ENCODE measurements at places on chromosomes 6 and 20.

DNA sequence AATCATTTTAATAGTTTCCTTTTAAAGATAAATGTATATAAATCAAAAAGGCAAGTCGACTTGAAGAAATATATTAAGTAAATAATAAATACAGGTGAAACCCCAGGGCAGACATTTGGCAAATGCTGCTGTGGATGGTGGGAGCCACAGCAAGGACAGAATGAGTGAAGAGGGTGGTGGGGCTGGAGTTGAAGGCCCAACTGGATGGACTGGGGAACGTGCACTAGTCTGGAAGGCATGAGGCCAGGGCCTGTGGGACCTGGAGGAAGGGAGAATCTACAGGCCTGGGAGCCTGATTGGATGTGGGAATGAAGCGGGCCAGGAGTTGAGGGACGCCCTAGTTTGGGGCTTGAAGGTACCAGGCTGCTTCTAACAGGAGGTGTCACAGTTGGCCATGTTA lies 30.6 kb upstream of the BLCAP start:
- DNase-seq, result no peak

DNA sequence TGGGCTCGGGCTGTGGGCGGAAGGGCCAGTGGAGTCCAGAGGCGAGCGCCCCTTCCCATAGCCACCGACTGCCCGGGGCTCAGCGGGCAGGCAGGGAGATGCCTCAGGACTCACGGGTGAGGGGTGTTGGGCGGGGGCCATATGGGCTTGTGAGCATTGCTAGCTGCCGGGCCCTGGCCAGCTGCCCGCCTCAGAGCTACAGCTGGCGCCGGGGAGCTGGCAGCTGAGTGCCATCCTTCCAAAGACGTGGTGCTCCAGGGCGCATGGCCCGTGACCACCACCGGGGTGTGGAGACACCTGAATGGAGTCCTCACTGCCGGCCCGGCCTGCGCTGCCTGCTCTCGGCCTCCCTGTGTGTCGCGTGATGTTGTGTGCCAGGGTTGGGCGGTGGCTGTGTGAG lies 10.6 kb upstream of the RBBP8NL start:
- DNase-seq, result no peak

GRCh38 chr6:41546475-41546865 lies 289 bp downstream of the FOXP4 start:
- no peak for DNase-seq

- DNase-seq, result no peak
Measured at GRCh38 chr6:154230393-154230792, 126.2 kb downstream of the IPCEF1 start.

- no peak for DNase-seq
Measured at GRCh38 chr6:107639511-107639910, 149.6 kb downstream of the SOBP start.

DNA sequence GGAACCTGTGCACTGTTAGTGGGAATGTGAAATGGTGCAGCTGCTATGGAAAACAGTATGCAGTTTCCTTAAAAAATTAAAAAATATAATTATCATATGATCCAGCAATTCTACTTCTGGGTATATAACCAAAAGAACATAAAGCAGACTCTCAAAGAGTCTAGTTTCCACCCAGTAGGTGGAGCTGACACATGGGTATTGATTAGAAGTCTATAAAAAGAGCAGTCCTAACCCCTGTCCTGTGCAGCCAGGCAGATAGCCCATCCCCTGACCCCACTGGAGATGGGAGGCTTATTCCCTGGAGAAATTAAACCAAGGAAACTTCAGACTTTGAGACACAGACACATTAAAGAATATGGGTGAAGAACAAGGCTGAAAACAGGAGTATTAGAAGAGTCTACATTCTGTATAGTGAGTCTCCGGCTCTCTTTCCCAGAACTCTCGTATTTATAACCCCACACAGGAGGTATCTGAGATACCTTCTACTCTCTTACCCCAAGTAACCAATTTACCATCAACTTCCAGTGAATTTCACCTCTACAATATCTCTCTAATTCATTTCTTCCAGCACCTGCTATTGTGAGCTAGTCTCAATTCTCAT lies 92.3 kb downstream of the SEL1L2 start:
- no peak for DNase-seq

DNA sequence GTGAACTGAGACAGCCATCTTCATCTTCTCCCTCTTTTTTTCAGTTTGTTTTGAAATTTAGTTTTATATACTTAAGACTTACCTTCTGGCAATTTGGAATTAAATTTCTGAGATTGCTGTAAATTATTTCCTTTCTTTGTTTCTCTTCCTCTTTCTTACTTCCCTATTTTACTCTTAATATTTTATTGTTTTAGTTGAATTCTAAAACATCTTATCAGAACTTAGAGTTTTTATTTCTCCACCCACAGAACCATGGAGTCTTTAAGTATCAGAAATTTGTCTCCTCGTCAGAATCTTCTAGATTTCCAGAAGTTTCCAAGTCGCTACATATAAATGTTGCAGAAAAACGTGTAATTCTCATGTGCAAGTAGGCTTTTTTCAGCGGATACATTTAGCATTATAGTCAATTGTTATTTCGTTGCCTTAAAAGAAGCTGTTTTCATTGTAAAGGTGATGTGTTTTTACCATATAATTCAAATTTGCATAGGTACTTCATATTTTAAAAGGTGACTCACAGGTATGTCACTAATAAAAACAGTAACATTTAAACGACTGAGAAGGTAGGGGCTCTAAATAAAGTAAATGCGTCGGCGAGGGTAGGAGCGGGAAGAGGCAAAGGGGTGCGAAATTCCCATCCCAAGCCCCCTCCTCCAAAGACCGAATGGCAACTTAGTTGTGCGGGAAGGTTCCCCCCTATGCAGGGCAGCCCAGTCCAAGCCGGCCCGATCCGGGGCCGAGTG lies 866 bp upstream of the MYO6 start:
- no peak for DNase-seq

GRCh38 chr20:43655937-43656336 lies 11.0 kb upstream of the MYBL2 start:
- DNase-seq, result no peak

DNA sequence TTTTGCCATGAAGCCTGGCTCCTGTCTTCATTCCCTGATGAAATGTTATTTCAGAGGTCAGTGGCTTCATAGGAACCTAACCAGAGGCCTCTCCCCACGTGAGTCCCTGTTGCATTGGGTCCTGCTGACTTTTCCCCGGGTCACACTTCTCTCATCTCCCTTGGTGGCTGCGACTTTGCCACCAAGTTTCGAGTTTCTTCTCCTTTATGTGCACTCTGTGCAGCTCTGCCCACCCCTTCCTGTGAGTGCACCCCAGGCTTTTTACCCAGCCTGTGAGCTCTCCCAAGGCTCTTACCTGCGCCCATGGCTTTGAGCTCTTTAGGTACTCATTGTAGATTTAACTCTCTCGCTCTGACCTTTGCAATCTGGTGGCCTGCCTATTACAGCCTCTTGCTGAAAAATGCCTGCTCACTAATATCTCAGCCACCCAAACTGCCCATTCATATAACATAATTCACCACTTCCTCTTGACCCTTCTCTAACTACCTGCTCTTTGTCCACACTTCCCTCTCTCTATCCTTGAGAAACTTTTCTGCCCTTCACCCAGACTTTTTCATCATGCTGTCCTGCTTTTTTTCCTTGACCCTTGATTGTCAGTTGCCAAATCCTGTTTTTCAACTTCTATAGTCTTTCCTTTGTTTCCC lies 105.9 kb downstream of the SASH1 start:
- DNase-seq, result no peak

DNA sequence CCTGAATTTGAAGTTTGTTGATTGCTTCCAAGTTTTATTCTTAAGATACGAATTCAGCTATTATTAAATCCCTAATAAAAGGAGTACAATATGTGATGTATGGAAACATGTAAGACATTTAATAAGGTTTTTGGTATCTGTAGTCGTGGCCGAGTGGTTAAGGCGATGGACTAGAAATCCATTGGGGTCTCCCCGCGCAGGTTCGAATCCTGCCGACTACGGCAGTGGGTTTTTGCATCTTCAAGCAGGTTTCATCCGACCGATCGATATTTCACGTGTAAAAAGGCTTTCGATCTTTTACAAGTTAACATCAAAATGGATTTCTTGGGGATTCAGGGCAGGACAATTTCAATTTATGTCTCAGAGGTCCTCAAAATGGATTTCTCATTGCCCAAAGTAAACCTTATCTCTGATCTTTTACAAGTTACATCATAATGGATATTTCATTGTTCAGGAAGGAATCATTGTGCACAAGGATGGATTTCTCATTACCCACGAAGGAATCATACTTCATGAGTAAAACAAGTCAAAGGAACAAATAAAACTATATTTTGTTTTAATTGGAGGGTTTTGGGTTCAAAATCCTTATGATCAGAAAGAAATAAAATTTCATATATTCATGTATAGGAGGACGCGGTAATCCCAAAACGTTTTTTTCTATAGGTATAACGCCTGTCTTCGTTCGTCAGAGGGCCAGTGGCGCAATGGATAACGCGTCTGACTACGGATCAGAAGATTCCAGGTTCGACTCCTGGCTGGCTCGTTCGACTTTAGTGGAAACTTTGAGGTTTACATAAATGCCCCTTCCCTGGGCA lies 37.3 kb upstream of the BTN3A2 start:
- DNase-seq, result no peak

DNA sequence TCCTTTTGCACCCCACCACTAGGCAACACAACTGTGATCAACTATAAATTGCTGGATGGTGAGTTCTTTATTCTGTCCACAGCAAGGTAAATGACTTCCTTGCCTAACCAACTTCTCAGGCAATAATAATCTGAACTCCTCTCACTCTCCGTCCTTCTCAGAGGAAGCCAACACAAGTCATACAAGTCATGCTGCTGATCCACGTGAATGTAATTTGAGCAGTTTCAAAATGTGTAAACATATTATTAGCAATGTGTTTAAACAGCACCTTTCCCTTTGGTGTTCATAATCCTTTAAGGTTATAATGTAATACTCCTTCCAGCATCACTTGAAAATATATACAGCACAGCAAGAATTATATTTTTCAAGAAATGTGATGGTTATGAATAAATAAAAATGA lies 127.9 kb downstream of the QRSL1 start:
- DNase-seq, result no peak

DNA sequence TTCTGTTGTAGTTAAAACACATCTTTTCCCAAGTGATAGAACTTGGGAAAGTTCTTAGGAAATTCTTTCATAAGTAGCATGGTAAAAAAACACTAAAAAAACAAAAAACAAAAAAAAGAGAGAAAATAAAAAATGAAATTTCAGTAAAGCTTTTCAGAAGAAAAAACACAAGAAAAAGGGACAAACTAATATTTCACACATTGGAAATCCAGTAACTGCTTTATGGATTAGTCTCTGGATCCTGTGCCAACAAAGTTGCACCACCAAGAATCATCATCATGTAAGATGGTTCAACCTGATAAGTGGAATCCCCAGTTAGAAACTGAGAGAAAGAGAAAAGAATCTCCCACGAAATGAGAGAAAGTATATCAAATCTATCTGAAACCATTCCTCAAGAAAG lies 144.2 kb downstream of the GMDS start:
- no peak for DNase-seq

DNA sequence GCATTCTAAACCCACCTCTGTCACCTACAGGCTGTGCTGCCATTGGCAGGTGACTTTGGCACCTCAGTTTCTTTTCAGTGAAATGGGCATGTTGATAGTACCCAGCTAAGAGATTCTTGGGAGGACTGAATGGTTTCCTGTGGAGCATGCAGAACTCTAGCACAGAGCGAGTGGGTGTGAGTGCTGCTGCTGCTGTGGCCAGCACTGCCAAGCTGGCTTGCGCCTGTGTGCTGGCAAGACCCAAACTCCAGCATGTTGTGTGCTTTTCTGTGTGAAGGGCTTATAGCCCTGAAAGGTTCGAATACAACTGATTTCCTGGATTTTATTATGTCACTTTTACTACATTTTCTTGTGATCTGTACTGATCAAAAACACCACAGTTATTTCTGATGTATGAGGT lies 78.1 kb upstream of the KIF25 start:
- DNase-seq, result no peak

DNA sequence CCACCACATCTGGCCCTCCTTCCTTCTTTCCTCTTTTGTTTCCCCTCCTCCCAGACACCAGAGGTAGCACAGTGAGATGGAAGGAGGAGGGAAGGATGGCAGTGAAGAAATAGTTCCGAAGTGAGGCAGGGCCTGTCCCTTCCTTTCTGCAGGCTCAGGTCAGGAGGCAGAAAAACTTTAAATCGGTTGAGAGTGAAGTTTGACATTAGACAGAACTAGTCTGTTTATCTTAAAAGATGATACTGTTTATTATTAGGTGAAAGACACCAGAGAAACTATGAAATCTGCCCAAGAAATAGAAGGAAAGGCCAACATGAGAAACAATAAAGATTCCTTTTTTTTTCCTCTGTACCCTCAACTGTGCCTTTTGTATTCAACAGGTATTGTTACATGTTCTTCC lies 670.3 kb downstream of the UTRN start:
- DNase-seq, result no peak

GRCh38 chr6:4723383-4723782 lies 52.8 kb upstream of the CDYL start:
- DNase-seq, result no peak

DNA sequence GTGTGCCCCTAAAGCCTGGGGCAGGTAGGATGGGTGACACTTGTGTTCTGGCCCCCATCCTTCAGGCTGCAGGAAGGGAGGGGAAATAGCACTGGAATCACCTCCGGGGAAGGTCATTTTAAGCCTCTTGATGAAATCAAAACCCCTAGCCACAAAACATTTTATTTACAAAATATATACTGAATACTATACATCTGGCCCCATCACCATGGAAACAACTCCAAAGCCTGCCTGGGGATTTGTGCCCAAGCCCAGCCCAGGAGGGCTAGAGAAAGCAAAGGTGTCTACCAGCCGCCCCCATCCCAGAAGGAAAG lies 2.6 kb downstream of the SMIM29 start:
- DNase-seq, result no peak

- DNase-seq, result no peak
Measured at GRCh38 chr6:15026832-15027231, 219.0 kb upstream of the JARID2 start.

DNA sequence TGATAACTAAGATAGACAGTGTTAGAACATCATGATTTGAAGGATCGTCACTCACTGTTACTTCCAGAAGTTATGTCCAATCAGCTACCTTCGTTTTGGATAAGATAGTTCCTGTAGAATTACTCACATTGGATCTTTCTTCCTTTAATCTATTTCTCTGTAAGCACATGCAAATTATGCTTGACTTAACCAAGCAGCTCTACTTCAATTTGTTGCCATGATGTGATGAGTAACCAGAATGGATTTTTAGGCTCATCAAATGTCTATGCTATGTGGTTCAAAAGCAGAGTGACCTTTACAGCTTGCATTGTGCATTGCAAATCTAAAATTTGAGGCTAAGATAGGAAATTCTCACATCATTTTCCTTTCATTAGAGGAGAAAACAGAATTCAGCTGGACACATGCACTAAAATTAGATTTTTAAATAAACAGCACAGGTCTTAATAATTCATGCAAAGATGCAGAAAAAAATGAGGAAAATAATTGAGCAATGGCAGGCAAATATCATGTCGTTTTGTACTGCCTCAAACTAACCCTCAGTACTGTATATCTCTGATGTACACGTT lies 76.7 kb upstream of the ZFP64 start:
- no peak for DNase-seq

GRCh38 chr6:39217177-39217864 lies 12.0 kb downstream of the KCNK5 start:
- no peak for DNase-seq

Data from stimulated activated CD4-positive, alpha-beta T cell treated with anti-CD3 and anti-CD28 coated beads, Interleukin-1b, Interleukin-23, amount 100 ng/mL, for 1 hour (primary cell).